ENCODE measurements at places on chromosomes 2 and 18. TPM values are rescaled to one million over a fixed set of nuclear protein-coding genes. Genes with fewer than 3 reads are reported as not detected.

The DYNAP gene
- total RNA-seq: not detected

The SCN7A gene
- total RNA-seq: not detected

The TRIM43 gene
- not detected for total RNA-seq

The MALL gene
- total RNA-seq: not detected

The RHOB gene
- total RNA-seq: 399 TPM

The MC4R gene
- total RNA-seq: not detected

The NR4A2 gene
- total RNA-seq: 0.61 TPM

The ST8SIA5 gene
- total RNA-seq: not detected

The CACNB4 gene
- total RNA-seq: not detected

DNA sequence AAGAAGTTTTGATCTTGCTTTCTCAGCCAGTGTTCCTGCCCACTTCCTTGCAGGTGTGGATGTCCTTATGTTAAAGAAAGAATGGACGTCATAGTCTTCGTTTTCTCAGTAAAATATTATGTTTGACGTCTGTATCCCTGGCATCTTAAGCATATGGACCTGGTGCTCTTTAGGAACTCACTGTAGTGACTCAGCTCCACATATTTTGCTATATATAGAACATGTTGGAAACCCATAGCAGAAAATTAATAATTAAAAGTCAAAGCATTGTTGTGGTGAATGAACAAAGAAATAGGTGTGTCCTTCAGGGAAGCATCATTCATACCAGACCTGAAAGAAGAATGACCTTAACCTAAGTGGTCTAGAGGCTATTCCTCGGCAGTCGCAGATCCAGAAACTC lies 196.1 kb downstream of the MCFD2 start:
- no peak for DNase-seq

- no peak for DNase-seq
These were observed 25.3 kb downstream of the SFTPB start for GRCh38 chr2:85642725-85643124.

DNA sequence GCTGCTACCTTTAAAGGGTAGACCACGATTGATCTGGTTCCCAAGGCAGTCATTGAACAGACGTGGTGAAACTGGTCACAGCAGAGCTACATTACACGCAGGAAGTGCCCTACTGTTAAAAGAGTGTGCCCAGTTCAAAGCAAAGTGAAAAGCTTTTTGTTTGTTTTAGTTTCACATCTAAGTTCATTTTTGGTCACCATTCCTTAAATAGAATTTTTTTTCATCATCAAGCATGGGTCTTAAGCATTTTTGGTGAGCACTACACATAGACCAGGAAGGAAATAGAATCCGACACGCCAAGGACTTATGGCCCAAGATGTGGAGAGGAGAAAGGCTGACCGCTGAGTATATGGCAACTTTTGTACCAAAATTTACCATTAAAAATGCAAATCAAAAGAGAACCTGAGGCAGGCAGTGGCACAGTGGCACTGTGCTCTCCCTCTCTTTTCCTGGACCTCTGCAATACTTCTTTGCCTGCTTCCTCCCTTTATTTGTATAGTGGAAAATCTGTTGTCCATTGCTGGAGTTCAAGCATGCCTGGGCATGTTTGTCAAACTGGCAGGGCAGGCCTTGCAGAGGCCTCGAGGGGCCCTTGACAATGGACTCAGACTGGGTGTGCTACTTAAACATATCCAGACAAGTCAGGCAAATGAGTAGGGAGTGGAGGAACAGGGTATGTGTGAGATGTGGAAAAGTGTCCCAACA lies 42.6 kb upstream of the HNRNPA3 start:
- no peak for DNase-seq

DNA sequence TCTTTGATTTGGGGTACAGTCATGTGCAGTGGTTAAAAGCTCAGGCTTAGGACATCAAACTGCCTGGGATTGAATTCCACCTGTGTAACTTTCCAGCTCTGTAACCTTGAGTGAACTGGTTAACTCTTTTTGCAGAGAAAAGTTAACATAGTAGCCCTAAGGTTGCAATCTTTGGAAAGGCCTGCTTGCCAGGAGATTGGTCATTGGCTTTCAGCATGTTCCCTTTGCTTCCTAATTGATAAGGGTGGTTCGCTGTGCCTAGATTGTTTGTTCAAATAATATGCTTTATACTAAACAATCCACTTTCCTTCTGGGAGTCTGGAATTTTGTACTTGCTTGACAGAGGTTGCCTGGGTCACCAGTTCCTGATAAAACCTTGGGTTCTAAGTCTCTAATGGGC lies 86.8 kb downstream of the PIK3C3 start:
- DNase-seq: no peak

GRCh38 chr2:36411962-36412444 lies 56.4 kb downstream of the CRIM1 start:
- peak; percentile 53 for DNase-seq

GRCh38 chr2:143063612-143064200 lies 65.5 kb upstream of the ARHGAP15 start:
- DNase-seq: no peak

- no peak for DNase-seq
These were observed 49.0 kb upstream of the HAAO start for GRCh38 chr2:42841344-42841743.

DNA sequence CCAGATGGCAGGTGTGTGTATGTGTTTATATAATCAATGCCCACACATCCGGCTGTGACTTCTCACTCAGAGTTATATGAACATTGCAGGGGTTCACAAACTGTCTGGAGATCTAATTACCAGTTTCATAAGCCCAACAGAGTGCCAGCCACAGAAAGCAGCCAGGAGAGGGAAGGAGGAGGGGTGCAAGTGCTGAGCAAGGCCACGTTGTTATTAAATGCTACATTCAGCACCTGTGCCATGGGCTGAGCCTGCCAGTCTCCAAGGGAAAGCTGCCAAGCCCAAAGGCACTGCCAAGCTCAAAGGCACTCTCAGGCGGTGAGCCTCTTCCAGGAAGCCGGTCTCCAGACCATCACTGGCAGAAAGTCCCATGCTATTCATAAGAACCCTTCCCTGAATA lies 17.4 kb downstream of the XDH start:
- no peak for DNase-seq

DNA sequence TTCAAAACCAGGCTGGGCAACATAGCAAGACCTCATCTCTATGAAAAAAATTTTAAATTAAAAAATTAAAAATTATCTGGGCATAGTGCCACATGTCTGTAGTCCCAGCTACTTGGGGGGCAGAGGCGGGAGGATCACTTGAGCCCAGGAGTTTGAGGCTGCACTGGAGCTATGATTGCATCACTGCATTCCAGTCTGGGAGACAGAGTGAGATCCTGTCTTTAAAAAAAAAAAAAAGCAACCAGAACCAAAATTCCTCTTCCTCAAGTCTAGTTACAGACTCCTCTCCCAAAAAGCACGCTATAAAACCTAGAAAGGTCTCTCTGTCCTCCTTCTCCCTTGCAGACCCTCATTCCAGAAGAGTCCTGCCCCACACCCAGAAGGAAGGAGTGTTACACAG lies 23.9 kb downstream of the TNFAIP6 start:
- no peak for DNase-seq

- DNase-seq: no peak
These were observed 12.6 kb downstream of the EIF2AK3 start for GRCh38 chr2:88614497-88615157.

- DNase-seq: no peak
These were observed 170.6 kb downstream of the METTL4 start for GRCh38 chr18:2400701-2401196.

- DNase-seq: no peak
These were observed 70.7 kb downstream of the PMS1 start for GRCh38 chr2:189854940-189855339.

GRCh38 chr2:230128623-230129342 lies 60.1 kb upstream of the SLC16A14 start:
- no peak for DNase-seq

- DNase-seq: no peak
These were observed 249.3 kb upstream of the MEIS1 start for GRCh38 chr2:66185497-66186054.

- peak; percentile 50 for DNase-seq
These were observed at the start of gene CLIP4 for GRCh38 chr2:29114946-29115609. CLIP4 (plus strand) TSS chr2:29115415; CDS start chr2:29121389, 5,974 bp downstream.

Data from SJSA1 (cell line).